NCI-H446 treated with DMSO at 0.1 percent for 48 hours (cell line): ENCODE measurements at places on chromosomes 11 and 22.

DNA sequence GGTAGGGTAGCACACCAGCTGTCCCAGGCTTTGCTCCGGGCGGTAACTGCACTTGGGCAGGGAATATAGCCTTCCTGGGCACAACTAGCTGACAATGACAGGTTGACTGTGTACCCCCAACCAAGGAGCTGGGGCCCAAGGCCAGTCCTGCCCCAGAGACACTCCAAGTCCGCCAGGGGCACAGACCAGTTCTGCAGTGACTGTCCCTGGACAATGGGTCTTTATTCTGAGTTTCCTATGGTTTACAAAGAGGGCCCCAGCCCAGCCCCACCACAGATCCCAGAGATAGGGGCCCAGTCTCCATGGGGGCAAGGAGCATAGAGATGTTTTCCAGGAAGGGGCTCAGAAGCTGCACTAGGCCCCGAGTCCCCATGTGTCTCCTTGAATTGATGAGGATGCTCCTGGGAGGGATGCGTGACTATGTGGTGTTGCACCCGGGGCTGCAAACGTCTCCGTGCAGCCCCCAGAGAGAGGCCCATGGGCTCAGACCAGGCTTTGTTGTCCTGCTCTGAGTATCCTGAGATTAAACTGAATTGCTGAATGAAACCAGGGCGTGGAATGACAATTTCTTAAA, 48.4 kb downstream of the CD6 start:
- DNase-seq: no peak

DNA sequence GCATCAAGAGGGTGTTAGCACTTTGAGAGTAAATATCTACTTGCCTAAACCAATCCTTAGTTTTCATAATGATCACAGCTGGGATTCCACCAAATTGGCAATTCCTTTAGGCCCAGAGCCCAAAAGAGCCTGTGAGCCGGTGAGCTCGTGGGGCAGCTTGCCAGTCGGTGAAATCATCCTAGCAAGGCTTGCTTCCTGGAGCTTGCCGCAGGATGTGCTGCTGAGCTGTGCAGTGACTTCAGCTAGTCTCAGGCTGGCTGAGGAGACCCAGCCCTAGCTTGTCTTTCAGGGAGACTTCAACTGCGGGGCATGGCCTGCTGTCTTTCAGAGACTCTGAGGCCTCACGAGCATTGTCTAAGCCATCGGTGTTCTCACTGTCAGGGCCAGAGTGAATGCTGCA, 73.6 kb upstream of the SUSD2 start:
- peak; percentile 95 for DNase-seq

GRCh38 chr11:115939104-115939730, 435.0 kb upstream of the CADM1 start:
- DNase-seq: no peak

- DNase-seq: no peak
These were observed 6.3 kb downstream of the RCOR2 start for GRCh38 chr11:63910675-63911074.

GRCh38 chr11:121933694-121934093, 182.3 kb downstream of the BLID start:
- no peak for DNase-seq

GRCh38 chr11:105705786-105706530, 96.1 kb downstream of the GRIA4 start:
- DNase-seq: peak; percentile 41

GRCh38 chr11:11265994-11266606, 87.0 kb downstream of the CSNK2A3 start:
- no peak for DNase-seq

- DNase-seq: peak; percentile 9
These were observed 44.1 kb downstream of the GNB1L start for GRCh38 chr22:19810381-19811201.

DNA sequence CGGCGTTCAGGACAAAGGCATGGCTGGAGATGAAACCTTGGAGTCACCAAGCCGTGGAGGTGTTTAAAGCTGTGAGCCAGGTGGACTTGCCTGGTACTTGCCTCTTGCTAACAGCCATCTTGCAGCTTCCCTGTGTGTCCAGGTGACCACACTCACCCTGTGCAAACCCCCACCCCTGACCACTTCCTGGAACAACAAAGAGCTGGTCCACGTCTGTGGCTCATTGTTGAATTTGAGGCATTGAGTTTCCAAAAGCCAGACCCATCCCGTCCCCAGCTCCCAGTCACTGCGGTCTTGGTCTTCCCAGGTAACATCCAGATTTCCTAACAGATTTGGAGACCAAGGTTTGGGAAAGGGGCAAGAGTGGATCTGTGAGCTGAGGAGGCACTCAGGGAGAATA, 18.5 kb downstream of the DHCR7 start:
- DNase-seq: no peak

GRCh38 chr11:31973172-31973571, 117.7 kb upstream of the RCN1 start:
- no peak for DNase-seq

GRCh38 chr22:37500745-37501609, 14.8 kb upstream of the MFNG start:
- no peak for DNase-seq

DNA sequence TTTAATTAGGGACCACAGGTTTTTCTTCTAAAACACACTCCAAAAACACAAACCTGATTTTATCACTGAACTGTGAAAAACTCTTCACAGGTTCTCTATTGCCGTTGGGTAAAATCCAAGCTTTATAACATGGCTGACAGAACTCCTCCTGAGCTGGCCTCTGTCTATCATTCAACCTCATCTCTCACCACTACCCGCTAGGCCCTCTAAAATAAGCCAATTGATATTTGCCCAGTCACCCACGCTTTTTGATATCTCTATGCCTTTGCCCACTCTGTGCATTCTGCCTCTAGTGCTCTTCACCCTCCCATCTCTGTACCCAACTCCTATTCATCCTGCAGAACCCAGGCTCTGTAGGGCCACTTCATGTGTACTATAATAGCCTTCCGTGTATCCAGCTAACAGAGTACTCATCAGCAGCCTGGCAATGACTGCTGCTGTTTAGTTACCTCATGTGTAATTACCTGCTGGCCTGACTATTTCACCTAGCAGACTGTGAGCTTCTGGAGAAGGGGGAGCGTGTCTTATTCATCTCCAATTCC, 1.1 kb upstream of the CNGA4 start:
- DNase-seq: no peak

DNA sequence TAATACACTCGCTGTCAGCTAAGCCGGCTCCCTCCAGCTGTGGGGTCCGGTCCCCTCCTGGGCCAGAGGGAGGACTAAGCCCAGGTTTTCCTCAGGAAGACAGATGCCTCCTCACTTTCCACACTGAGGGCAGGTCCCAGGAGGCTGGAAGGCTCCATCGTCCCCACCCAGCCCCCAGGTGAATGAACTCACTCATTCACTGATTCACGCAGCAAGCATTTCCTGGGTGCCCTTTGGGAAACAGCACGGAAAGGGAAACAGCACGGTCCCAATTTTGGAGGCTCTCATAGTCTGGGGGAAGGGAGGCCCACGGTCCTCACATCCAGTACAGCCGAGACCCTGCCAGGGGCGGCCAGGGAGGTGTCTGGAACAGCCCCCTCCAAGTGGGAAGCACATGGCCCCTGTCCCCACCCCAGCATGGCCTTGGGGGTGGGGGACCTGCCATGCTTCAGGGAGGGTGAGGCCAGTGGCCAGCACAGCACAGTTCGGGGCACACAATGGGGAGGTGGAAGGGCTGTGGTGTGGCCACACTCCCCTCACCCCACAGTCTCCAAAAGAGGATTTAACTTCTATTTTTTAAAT, 9.3 kb upstream of the TH start:
- DNase-seq: no peak

DNA sequence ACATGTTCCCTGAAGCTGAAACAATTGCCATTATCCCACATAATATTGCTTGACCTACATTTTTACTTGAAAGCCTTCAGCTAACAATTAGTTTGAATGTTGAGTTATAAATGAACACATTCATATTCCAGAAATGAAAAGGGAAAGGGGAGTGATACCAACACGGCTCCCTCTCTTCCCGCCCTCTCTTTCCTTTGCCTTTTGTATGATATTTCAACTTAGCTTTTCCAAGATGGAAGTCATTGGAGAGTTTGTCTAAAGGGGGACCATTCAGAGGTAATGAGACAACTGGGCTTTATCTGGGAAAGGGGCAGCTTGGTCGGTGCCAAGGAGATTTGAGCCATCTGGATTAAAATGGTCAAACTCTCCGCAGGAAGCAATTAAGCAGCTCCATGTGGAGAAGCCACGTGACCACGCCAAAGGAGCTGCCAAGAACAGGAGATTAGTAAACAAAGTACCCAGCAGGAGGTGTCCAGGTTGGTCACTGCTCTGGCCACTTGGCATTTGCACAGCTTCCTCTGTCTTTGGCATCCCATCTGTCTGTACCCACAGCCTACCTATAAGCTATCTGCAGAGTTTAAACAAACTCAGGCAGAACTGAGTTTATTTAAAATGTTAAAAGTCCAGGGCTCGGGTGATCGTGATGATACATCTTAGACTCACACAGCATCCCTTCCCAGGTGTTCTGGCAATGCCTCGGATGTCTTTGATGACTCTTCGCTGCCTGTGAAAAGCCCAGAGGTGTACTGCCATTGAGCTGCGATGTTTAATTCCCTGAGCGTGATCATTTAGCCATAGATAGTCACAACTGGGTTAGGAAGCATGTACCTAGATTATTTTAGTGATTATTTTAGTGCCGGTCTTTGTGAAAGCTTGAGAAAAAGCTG, 735.9 kb downstream of the NTM start:
- DNase-seq: no peak

- DNase-seq: no peak
These were observed 238.2 kb upstream of the ZBED5 start for GRCh38 chr11:11095831-11096723.

DNA sequence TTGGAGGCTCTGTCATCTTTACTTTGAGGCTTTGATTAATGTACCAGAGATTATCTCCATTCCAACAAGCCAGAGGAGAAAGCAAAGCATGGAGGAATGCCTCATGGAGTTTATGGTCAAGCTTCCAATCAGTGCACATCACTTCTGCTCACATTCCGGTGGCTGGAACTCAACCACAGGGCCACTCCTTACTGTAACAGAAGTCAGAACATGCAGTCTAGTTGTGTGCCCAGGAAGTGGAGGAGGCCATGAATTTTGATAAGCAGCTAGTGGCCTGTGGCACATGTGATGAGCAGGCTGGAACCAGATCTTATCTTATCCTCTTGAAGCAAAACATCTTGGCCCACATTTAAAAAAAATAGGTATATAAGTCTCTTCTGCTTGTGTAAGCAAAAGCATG, 258.9 kb upstream of the ARHGAP20 start:
- DNase-seq: no peak

GRCh38 chr11:26229981-26230380, 101.9 kb upstream of the ANO3 start:
- no peak for DNase-seq

DNA sequence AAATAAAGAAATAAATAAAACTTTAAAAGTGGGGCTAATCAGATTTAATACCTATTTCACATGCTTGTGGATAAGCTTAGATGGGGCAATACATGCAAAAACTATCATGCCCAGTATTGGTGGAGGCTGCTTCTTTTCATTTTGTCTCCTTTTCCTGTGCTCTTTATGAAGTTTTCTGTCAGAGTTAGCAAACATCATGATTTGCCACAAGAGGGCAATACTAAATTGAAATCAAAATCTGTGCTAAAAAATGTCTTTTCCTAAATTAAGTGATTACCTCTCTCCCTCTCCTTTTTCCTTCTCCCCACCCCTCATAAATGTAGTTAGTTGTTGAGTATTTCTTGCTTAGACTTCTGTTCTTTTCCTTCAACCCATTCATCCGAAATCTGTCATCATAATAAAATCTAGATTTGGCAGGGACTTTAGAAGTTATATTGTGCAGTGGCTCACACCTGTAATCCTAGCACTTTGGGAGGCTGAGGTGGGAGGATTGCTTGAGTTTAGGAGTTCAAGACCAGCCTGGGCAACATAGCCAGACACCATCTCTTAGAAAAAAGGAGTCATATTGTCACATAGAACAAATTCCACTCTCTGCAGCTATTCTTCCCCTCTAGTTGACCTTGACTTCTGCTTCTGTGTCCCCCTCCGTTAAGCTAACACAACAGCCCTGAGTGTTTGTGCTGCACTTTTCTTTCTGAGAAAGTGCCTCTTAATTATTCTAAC, 4.7 kb upstream of the ARHGAP42 start:
- DNase-seq: peak; percentile 38

GRCh38 chr22:24270556-24271385, at the start of gene SPECC1L:
Gene SPECC1L (plus strand): TSS chr22:24270831. CDS start chr22:24302232, 31,401 bp downstream.
- DNase-seq: peak; percentile 81

DNA sequence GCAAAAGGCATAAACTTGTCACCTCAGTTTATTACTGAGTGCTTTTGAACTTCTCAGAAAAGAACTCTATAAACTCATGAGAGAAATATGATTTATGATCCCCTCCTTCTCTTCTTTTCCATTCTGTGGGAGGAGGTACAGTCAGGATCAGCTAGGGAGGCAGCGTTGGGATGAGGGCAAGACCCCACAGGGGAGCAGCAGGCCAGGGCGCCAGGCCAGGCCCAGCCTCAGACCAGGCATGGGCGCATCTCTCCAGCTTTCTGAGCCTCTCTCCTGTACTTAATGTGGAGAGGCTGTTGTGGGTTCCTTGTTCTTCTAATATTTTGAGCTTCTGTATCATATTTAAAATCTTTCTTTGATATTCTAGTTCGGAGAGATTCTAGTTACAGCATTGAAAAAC, 71.7 kb downstream of the C22orf31 start:
- no peak for DNase-seq

DNA sequence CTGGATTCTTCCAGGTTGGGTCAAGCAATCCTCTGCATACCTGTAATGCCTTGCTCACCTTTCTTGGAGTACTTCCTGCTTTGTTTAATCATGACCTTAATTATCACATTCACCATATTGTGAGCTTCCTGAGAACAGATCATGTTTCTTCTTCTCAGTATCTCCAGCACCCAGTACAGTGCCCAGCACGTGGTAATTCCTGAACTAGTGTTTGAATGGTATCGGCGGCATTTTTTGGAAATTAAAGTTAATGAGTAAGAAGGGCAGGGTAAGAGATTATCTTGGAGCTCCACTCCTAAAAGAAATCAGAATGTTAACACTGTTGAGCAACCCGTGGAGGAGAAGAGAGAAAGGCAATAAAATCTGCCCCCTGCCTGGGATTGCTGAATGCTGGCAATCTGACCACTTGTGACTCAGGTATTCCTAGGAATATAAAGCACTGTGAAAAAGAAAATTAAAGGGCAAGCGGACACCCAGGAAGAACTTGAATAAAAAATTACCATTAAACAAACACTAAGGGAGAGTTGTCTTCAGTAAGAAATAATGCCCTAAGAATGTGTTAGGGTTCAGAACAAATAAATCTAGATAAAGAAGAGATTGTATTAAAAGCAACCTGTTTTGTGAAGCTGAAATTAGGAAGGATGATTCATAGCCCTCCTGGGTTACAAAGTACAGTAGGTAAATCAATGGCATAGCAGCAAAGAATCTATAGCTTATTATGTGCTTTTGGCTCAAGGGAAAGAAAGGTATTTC, 92.9 kb downstream of the PDHX start:
- no peak for DNase-seq

DNA sequence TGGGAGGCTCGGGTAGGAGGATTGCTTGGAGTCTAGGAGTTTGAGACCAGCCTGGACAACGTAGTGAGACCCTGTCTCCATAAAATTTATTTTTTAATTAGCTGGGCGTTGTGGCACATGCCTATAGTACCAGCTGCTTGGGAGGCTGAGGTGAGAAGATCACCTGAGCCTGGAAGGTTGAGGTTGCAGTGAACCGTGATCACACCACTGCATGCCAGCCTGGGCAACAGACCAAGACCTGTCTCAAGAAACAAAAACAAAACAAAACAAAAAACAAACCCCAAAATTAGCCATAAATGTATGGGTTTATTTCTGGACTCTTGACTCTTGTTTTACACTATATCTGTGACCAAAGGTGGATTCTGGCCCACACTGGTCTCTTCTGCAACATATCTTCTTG, 41.6 kb downstream of the EIF3F start:
- DNase-seq: no peak

- no peak for DNase-seq
These were observed 147.9 kb upstream of the CADM1 start for GRCh38 chr11:115652094-115652493.
